Stimulated activated CD4-positive, alpha-beta T cell treated with anti-CD3 and anti-CD28 coated beads, Interleukin-12 subunit alpha, Interleukin-12 subunit beta, amount 100 ng/mL, for 48 hours (primary cell): ENCODE measurements at places on chromosomes 5 and 9.

DNA sequence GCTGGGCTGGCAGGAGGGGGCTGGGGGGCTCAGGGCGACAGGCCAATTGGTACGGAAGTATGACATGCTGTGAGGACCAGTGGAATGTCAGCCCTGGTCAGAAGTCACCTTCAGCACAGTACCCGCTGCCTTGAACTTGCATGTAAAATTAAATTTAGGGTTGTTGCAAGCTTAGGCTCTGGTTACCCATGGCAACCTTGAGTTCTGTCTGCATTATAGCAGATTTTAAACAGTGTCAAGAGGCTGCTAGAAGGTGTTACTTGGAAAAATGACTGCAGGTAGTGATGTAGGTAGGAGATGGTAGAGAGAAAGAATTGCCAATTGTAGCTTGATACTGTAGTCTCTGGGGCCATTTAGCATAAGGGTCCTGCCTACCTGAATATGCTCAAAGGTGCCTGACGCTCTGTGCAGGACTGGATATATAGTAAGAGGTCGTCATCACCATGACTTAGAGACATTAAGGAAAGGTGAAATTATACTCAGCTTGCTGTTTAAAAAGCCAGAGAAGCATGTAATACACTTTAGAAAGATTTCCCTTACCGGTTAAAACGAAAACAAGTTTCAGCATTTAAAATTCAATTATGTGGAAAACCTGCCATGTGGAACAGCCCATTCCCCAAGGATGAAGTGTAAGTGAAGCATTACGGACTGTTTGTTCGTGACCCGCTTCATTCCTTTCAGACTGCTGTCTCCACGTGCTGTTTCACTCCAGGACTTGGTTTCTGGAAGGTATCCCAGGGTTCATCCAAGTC lies 169.0 kb downstream of the PDZD2 start:
- DNase-seq, result no peak

GRCh38 chr5:2929779-2930178 lies 178.3 kb upstream of the IRX2 start:
- no peak for DNase-seq

DNA sequence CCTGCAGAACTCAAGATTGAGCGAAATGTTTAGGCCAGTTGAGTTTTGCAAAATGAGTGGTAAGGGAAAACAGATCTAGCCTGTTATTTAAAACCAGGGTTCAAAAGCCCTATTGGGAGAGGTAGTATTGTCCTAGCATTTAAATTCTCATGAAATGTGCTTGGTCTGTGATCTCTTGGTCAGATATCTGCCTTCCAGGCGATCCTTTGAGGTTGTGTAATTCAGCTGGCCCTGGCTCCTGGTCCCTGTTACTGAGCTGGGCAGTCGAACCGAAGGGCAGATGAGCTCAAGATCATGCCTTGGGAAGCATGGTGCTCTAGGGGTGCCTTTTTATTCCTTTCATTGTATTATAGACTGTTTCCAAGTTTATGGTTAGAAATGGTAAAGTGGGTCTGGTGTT lies 14.4 kb downstream of the SAP30L start:
- DNase-seq, result no peak

- no peak for DNase-seq
These were observed 95.8 kb upstream of the LMX1B start for GRCh38 chr9:126517833-126518356.

DNA sequence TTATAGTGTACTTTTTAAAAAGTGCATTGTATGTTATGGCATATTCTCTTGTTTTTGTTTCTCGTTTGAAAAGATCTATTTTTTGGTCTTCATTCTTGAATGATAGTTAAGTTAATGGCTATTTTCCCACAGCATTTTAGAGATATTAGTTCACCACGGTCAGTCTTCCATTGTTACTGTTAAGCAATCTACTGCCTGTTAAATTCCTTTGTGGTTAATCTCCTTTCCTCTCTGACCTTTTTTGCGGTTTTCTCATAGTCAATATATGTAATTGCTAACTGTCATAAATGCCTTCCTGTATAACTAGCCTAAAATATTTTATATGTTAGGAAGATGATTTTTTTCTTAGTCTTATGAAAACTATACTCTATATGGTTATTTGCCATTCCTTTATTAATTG lies 250.8 kb upstream of the FBXL7 start:
- no peak for DNase-seq

GRCh38 chr5:133331941-133332340 lies 280.1 kb downstream of the HSPA4 start:
- DNase-seq, result no peak

- DNase-seq, result no peak
These were observed 5.4 kb downstream of the RAD17 start for GRCh38 chr5:69374911-69375446.

DNA sequence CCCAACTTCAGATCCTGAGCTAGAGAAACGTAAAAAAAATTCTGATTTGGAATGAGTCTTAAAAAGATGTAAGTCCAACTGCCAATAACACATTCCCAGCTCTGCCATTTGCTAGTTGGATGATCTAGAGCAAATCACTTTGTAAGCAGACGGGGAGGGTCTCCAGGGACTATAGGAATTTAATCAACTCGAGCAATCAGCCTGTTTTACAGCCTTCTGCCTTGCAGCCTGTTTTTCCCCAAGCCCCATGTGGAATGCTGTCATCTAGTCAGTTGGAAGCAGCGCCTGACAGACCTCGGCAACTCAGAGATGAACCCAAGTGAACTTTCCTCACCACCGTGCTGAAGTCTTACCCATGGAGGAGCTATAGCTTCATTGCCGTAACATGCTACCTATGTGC lies 34.8 kb upstream of the HRH2 start:
- DNase-seq, result no peak

GRCh38 chr9:113650207-113651131 lies 186.9 kb downstream of the RGS3 start:
- no peak for DNase-seq

GRCh38 chr5:144141585-144141984 lies 28.9 kb downstream of the YIPF5 start:
- DNase-seq, result no peak

GRCh38 chr5:133423618-133424282 lies 188.6 kb downstream of the FSTL4 start:
- peak; percentile 74 for DNase-seq

- DNase-seq, result no peak
These were observed 3.6 kb upstream of the SPATA31E1 start for GRCh38 chr9:87878989-87879511.

DNA sequence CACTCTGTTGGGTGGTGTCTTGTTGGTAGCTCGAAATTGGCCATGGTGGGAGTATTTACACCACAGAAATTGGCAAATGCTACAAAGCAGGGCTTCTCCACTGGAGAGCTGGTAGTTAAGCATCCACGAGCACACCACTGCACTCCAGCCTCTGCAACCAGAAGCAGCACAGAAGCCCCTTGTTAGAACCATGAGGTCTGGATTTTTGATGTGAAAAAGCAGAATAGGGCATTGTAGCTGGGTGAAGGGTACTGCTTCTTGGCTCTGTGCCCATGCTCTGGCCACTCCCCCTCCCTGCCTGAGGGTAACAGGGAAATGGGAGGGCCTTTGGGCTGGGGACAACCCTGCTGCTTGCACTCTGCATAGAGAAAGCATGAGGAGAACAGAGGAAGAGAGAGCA lies 81.2 kb upstream of the UBTD2 start:
- DNase-seq, result no peak

- no peak for DNase-seq
These were observed 311.6 kb upstream of the PRR16 start for GRCh38 chr5:120152472-120152871.

DNA sequence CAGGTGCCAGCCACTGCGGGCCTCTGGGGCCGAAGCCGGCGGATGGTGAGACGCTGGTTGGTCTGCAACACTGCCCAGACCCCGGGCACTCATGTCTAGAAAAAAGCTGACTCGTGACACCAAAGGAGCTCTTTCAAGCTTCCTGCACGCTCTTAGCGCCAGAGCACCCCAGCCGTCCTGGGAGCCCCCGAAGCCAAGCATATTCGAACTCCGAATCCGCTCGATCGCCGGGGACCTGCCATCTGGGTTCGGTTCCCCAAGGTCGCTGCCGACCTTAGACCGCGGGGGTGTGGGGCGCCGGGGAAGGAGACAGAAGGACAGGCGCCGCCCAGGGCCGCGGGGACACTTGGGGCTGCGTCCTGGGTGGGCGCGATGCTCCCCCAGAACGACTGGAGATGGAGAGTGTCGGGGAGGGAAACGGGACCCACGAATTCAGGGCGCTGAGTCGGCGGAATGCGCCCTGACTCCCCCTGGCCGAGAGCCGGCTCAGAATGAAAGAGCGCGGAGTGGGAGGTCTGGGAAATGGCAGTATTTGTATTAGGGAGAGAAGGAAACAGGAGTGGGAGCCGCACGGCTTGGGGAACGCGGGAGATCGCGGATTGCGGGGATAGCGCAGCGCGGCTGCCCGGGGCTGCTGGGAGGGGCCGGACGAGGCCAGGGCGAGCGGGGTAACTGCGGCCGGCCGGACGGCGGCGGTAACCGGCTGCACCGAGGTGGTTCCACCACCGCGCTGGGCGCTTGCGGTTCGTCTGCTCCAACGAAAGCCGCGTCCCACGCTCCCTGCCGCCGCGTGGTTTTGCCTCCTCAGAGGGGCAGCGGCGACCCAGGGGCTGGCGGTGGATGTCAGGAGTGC lies 20.1 kb upstream of the MARCHF6 start:
- DNase-seq, result no peak

DNA sequence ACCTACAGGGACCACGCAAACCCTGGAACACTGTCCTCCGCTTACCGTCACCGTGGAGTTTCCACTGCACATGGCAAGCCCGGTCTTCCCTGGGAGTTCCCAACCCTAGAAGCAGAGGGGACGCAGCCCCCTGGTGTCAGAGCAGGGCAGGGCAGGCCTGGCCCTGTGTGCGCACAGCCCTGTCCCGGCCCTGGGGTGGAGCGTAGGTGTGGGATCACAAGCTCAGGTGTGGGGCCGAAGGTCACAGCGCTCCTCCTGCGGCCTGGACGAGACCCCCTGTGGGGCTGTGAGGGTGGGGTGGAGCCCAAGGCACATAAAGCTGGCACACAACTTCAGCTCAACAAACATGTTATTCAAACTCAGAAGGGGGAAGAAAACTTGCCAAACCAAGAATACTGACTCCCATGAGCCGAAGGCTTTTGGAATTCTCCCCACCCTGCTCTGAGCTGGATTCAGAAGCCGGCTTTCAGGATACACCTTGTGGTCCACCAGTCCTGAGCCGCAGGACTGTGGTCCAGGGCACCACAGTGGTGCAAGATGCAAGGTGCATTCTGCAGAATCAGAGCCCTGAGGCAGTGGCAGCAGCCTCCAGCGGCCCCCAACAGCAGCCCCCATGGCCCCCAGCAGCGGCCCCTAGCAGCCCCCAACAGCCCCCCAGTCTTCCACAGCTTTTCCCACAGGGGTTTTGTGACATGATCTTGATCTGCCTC lies 11.8 kb upstream of the EXOC3 start:
- DNase-seq, result peak; percentile 41

- no peak for DNase-seq
These were observed 2.3 kb upstream of the AK3 start for GRCh38 chr9:4743131-4743875.

GRCh38 chr5:6201631-6202030 lies 176.7 kb downstream of the MED10 start:
- no peak for DNase-seq

GRCh38 chr5:6311568-6312501 lies 66.5 kb downstream of the MED10 start:
- no peak for DNase-seq
